Gastroesophageal sphincter (tissue), 4 donors: ENCODE measurements at places on chromosomes 3 and 15.

DNA sequence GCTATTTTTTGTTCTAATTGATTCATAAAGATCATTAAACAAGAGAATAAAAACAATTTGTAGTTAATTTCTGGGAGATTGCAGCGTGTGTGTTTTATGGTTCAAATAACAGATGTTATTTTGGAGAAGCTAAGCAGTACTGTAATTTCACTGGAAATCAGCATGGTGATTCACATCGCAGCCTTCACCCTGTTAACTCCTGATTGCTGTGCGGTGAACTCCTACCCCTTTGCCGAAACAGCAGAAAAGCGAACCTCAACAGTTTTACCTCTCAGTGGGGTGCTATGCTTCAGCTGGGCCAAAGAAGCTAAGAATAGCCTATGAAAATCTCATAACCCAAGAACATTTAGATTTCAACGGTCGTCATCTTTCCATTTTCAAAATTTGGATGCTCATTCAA, 441.5 kb upstream of the RARB start:
- no peak for ATAC-seq

DNA sequence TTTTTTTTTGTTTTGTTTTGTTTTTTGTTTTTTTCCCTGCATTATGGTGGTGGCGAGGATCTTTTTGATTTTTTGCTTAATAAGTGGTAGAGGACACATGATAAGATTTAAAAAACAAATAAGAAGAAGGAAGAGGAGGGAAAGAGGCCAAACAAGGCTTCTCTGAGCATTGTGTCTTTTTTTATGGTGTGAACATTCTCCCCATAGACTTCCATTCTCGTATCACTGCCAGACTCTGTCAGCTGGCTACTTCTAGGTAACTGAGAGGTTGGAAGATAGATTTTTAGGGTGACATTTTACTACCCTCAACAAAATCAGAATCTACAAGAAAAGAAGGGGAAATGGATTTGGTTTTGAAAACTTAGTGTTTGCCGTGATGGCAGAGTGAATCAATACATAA, 3.8 kb downstream of the NLGN1 start:
- ATAC-seq, result no peak

- ATAC-seq, result no peak
Observed at GRCh38 chr3:3605226-3605625, 194.0 kb upstream of the LRRN1 start.

- no peak for ATAC-seq
Observed at GRCh38 chr3:65636326-65636725, 402.4 kb downstream of the MAGI1 start.

GRCh38 chr3:13483988-13484695, 4.0 kb downstream of the HDAC11 start:
- ATAC-seq, result no peak
